Activated effector memory CD4-positive, alpha-beta T cell treated with Interleukin-2 at 50 U/mL for 16 hours (primary cell): ENCODE measurements at places on chromosomes 16 and 17.

GRCh38 chr16:83830091-83830768, 22.5 kb downstream of the HSBP1 start:
- no peak for DNase-seq

GRCh38 chr16:54316095-54316889, 29.7 kb upstream of the IRX3 start:
- DNase-seq = no peak

DNA sequence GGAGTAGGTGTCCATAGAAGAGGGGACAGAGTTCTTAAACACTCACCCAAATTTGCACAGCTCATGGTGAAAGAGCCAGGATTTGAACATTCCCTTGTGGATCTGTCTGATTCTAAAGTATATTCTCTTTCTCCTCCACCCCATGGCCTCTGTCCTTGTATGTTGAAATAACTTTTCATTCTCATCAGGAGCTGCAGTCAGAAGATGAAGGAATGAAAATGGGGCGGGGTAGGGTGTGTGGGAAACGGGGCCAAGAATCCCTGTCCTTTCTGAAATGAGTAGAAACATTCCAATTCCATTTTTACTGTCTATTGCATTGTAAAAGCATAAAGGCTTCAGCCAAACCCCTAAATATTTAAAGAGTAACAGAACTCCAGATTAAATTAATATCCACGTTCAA, 42.8 kb downstream of the NOG start:
- no peak for DNase-seq

DNA sequence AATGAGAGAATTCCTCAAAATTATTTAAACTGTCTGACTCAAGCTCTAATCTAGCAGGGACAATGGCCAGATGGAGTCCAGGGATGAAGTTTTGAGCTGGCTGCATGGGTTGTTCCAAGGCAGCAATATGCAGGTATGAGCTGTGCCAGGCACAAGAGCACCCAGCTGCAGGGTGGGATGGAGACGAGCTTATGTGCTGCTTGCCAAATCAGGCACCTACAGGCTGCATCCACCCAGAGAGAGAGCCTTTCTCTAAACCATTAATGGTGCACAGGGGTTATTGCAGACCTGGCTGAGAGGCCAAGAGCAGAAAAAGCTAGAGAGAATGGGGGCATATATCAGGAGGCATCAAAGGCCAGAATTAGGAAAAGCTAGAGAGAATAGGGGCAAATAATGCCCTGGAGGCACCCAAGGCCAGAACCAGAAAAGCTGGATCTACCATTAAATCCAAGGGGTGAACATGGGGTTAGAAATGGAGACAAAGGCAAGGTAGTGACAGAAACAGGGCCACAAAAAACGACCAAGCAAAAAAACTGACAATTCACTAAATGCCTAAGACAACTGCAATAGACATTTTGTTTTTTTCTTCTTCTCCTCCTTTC, 11.0 kb downstream of the KRT33A start:
- DNase-seq = no peak

- DNase-seq = no peak
These were observed 23.6 kb downstream of the CENPV start for GRCh38 chr17:16329519-16330271.

DNA sequence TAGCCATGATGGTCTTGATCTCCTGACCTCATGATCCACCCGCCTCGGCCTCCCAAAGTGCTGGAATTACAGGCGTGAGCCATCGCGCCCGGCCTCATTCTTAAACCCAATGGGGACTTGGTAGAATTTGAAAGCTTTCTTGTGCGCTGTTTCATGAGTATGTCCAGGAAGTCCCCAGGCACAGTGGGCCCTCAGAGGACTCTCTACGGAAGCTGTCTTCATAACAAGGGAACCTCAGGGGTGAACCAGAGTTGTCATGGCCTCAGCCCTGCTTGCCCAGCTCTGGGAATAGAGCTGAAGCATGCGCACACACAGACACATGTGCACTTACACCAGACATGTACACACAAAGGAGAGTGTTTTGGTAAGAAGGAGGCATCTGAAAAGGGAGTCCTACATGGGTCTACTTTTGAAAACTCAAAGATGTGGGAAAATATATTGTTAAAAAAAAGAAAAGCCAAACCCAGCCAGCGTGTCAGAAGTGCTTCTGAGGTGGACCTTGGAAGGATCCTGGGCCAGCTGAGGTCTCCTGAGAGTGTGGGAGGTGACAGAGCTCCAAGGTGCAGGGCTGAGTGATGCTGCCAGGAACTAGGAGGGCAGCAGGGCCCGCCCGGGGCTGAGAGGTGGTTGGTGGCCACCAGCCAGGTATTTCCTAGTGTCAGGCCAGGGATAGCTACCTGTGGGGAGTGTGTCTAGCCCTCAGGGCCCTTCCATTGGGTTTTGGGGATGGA, 54.6 kb downstream of the EPN2 start:
- DNase-seq = no peak

- DNase-seq = no peak
These were observed 8.0 kb downstream of the RNF157 start for GRCh38 chr17:76232342-76232741.

DNA sequence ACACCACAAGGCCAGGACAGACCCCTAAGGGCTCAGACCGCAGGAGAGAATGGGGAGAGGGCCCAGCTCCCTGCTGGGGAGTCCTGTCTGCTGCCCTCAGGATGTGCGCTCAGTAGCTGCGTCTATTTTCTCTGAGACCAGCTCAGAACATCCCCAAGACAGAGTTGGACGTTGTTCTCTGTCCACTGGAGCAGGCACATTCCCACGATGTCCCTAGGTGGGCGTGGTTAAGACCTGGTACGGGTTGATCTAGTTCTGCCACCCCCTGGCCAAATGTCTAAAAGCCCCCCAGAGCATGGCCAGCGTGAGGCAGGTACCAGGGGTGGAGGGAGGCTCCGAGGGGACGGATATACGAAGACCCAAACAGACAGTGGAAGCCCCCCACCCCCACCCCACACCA, 842 bp upstream of the CALB2 start:
- no peak for DNase-seq

- no peak for DNase-seq
These were observed 151.1 kb downstream of the ITFG1 start for GRCh38 chr16:47309581-47310312.

GRCh38 chr17:16415031-16415924, at the start of gene TRPV2:
TRPV2 (plus strand) TSS chr17:16415571; CDS start chr17:16417669, 2,098 bp downstream.
- DNase-seq = peak; percentile 39

- DNase-seq = no peak
These were observed 44.1 kb downstream of the TBX4 start for GRCh38 chr17:61496174-61496956.

DNA sequence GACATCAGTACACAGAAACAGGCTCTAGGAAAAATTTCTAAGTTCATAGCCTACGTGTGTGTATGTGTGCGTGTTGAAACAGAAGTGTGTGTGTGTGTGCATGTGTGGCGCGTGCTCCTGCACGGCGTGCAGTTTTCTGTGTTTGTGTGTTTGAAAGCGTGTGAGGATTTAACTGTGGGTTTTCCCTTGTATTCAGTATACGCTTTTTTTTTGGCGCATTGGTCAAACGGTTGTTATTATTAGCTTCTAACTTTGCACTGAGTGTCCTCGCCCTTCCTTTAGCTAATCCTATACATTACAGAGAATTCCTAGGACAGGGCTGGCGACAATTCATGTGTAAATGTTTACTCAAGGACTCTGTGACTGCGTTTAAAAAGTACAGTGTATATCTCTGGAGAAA, 23.0 kb downstream of the TMC6 start:
- no peak for DNase-seq

DNA sequence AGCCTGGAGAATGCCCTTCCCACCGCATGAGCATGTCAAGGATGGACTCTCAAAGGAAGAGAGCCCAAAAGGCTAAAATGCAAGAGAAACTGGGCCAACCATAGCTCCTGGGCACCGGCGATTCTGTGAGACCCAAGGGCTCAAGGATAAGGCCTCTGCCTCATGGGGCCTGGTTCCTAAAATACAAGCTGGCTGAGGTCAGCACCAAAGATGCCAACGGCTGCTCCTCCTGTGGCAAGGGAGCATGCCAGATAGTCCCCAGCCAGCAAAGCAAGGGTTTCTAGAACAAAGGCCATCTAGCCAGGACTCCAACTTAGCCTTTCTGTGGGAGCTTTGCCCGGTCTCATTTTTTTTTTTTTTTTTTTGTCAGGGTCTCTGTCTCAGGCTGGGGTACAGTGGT, 20.1 kb downstream of the GPRC5B start:
- no peak for DNase-seq

DNA sequence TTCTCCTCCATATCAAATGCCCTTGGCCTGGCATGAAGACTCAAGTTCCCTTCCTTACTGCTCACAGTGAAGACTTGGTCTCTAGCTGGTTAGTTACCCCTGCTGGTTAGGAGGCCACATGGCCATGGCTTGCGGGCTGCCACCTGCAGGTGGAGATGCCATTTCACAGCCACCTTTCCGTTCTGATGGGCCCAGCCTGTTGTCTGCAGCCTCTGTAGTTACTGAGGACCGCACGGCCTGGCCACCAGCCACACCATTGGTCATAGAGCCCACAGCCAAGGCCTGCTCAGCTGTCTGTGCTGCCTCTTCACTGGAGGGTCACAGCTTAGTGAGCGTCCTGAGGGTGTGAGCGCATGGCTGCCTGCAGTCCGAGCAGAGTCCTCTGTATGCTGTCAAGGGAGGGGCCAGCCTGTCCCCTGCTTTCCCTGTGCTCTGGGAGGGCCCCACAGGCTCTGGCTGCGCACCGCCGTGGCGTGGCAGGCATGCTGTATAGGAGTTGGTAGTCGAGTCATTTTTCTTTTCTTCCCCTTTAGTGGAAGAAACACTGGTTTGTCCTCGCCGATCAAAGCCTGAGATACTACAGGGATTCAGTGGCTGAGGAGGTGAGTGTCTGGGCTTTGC, 59.2 kb downstream of the PLD6 start:
- DNase-seq = no peak

DNA sequence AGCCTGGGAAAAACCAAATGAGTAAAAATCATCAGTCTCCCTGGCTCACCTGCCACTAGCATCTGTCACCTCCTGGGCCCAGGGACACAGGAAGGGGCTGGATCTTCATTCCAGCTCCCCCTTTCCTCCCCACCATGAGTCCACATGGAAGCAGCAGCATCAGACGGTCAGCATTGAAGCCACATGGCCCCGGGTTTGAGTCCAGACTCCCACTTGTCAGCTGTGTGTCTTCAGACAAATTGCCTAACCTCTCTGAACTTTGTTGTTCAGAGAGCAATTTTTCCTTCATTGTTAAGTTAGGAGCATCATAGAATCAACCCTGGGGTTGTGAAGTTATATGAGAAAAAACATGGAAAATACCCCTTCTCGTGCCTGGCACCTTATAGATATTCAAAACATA, 10.7 kb downstream of the CACNG4 start:
- no peak for DNase-seq

DNA sequence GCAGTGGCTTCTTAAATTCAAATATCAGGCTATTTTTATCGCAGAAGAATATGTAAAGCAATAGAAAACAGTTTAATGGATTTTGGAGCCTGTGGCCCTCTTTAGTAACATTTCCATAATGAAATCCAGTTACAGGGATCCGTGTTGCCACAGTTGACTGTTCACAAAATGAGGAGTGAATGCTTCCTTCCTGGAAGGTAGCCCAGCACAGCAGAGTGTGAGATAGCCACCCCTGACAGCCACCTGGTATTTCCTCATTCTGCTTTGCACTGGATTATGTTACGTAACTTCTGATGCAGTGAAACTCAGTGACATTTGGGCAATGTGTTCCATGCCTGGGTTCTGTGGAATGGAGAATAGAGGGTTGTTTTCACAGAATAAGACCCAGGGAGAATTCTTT, 517.2 kb downstream of the RBFOX1 start:
- DNase-seq = no peak

- DNase-seq = no peak
These were observed 557 bp upstream of the CX3CL1 start for GRCh38 chr16:57371494-57372371.

DNA sequence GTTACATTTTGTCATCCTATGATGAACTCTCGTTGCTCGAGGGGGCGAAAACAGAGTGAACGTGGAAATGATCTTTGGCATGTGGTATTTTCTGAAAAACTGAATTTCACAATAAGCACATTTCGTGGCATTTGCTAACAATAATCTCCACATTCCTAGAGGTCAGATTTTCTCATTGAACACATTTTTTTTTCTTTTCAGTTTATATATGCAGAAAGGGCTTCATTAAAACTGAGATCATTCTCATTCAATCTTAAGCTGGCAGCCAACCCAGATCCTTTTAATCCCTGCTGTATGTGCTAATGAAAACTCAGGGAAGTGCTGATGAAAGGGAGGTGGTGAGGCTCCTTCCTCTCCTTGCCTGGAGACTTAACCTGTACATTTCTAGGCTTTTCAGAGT, 52.6 kb downstream of the PRKCA start:
- DNase-seq = no peak

DNA sequence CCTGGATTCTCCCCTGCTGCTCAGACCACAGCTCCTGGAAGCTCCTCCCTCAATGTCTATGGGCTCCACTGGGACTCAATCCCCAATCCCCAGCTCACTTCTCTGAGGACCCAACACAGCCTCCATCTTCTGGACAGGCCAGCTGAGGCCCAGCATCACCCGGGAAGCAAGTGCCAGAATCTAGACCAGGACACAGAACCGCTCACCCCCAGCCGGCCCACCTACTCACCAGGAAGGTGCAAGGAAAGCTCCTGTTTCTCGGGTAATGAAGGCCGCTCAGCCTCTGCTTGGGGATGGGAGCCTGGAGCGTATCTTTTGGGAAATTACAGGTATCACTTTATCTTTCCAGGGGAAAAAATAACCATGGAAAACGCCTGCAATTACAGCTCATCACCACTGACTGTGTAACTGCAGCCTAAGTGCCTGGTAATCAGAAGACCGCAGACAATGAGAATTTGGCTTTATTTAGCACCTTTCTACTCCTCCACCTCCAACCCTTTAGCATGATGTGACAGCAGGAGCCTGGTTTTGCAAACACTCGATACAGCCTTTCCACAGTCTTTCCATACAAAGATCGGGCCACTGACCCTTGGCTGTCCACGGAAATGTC, 49.6 kb upstream of the RPL38 start:
- no peak for DNase-seq

DNA sequence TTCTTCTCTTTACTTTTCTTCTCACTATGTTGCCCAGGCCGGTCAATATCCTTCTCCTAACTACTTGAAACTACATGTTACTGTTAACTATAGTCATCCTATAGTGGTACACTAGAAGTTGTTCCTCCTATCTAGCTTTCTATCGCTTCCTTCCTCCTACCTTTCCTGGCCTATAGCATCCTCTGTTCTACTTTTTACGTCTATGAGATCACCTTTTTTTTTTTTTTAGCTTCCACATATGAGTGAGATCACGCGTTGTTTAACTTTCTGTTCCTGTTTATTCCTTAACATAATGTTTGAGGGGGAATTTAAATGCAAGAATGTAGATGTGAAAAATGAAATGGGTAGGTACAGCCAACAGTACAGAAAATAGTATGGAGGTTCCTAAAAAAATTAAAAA, 30.5 kb upstream of the YPEL2 start:
- DNase-seq = no peak

- DNase-seq = no peak
These were observed 42.5 kb upstream of the CLEC19A start for GRCh38 chr16:19242987-19243575.
